Activated CD4-positive, alpha-beta T cell treated with anti-CD3 and anti-CD28 coated beads for 36 hours (primary cell): ENCODE measurements at places on chromosomes 11 and 22.

GRCh38 chr22:41917903-41918791 lies 3.3 kb upstream of the SHISA8 start:
- DNase-seq: peak; percentile 57
- peak overlapping the region; percentile 38 for H3K4me3 ChIP-seq
- peak overlapping the region; percentile 37 for H3K27ac ChIP-seq
- H3K4me1 ChIP-seq: peaks cover 18% of the 10 kb centered on the region
- H3K36me3 ChIP-seq: no peaks in the 10 kb centered on the region
- H3K27me3 ChIP-seq: peaks cover 28% of the 10 kb centered on the region

- H3K4me3 ChIP-seq: peak overlapping the region; percentile 97
- H3K36me3 ChIP-seq: peaks cover 12% of the 10 kb centered on the region
- H3K27me3 ChIP-seq: no peaks in the 10 kb centered on the region
- H3K27ac ChIP-seq: peak overlapping the region; percentile 86
- peaks cover 22% of the 10 kb centered on the region for H3K4me1 ChIP-seq
- no peak for DNase-seq
These were observed 1.2 kb downstream of the RAB6A start for GRCh38 chr11:73759610-73760134.

DNA sequence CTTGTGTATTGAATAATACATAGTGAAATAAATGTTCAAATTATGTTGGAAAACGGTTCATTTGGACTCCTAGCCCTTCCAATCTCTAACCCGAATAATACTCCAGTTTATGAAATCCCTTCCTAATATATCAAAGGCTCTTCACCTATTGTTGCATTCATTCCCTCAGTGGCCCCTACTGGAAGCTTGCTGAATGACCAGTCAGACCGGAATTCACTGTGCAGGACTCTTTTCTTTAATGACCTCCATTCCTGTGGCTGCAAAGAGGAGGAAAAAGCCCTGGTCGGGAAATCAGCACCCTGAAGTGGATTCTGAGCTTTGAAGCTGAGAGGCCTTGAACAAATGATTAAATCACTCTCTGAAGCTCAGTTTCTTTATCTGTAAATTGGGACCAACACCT lies 19.1 kb upstream of the RCN1 start:
- no peak overlapping the region for H3K4me3 ChIP-seq
- no peaks in the 10 kb centered on the region for H3K36me3 ChIP-seq
- H3K27me3 ChIP-seq: peaks cover 16% of the 10 kb centered on the region
- DNase-seq: no peak

GRCh38 chr11:26985943-26986342 lies 8.0 kb upstream of the FIBIN start:
- no peak overlapping the region for H3K27ac ChIP-seq
- no peaks in the 10 kb centered on the region for H3K36me3 ChIP-seq
- H3K4me3 ChIP-seq: no peak overlapping the region
- H3K4me1 ChIP-seq: no peaks in the 10 kb centered on the region
- H3K27me3 ChIP-seq: no peaks in the 10 kb centered on the region

DNA sequence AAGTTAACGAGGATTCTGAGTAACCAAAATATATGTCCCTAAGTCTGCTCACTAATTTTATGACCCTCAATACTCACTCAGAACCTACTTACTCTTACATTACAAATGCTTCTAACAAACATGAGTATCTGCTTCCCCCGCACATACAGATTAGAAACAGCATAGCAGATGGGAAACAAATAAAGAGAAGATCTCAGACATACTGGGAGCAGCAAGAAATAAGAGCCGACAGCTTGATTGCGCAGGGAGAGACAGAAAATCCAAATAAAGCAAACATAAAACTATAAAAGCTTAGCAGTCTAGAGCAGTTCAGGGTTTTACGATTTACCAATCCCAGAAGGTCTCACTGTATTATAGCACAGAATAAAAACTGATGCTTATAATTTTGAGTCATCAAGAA lies 89.1 kb upstream of the DBX1 start:
- H3K4me3 ChIP-seq: no peak overlapping the region
- no peaks in the 10 kb centered on the region for H3K36me3 ChIP-seq
- no peak overlapping the region for H3K27ac ChIP-seq
- no peak for DNase-seq
- H3K27me3 ChIP-seq: peaks cover 22% of the 10 kb centered on the region

DNA sequence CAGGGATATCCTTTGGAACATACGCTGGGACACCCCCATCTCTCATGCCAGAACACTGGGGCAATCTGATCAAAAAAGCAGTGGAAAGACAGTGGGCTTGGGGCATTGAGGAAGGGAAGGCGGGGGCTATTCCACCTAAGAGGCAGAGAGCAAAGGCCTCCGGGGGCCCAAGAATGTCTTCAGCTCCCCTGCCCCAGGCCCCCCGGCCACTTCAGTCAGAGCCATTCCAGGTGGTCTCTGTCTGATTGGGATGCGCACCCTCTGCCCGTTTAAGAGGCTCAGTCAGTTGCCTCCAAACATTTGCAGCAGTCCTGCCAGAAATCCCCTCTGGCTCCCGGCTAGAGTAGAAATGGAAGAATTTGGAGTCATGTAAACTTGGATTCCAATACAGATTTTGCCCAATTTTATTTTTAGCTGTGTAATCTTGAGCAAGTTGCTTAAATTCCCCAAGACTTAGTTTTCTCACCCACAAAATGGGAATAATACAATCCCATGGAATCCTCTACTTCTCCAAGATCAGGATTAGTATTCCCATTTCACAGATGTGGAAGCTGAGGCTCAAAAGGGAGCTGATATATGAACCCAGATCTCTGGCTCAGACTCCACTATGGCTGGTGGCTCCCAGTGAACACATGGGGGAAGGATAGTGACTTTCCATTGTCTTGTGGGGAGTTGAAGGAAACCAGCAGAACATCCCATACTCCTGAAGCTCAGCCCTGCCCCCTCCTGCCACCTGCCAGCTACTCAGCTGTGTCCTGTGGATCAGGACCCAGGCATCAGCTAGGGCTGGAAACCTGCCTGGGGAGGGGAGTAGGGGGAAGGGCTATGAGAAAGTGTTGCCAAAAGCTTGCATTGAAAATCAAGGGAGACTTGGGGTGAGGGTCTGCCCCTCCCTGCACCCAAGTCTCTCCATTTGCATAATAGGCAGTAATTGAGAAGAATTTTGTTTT lies 6.1 kb upstream of the WNT11 start:
- H3K36me3 ChIP-seq: no peaks in the 10 kb centered on the region
- no peak overlapping the region for H3K27ac ChIP-seq
- H3K27me3 ChIP-seq: peaks cover 26% of the 10 kb centered on the region
- H3K4me3 ChIP-seq: no peak overlapping the region
- peaks cover 3% of the 10 kb centered on the region for H3K4me1 ChIP-seq
- no peak for DNase-seq

- DNase-seq: peak; percentile 79
- H3K4me3 ChIP-seq: peak overlapping the region; percentile 37
- H3K36me3 ChIP-seq: peaks cover 45% of the 10 kb centered on the region
- H3K27me3 ChIP-seq: no peaks in the 10 kb centered on the region
- peaks cover 87% of the 10 kb centered on the region for H3K4me1 ChIP-seq
These were observed 4.9 kb downstream of the ADORA2A start for GRCh38 chr22:24432059-24432853.

DNA sequence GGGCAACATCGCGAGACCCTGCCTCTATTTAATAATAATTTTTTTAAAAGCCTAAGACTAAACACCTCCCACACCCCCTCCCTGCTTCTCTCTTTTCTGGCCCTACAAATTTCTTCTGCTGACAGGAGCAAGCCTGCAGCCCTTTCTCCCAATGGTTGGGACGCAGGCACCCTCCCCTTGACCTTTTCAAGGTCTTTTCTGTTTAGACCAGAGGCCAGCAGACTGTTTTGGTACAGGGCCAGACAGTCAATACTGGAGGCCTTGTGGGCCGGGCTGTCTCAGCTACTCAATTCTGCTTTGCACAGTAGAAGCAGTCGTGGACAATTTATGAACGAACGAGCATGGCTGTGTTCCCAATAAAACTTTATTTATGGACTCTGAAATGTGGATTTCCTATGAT lies 92.3 kb downstream of the SCN3B start:
- peaks cover 19% of the 10 kb centered on the region for H3K4me1 ChIP-seq
- no peaks in the 10 kb centered on the region for H3K27me3 ChIP-seq
- no peak overlapping the region for H3K4me3 ChIP-seq
- no peak for DNase-seq
- H3K36me3 ChIP-seq: no peaks in the 10 kb centered on the region
- no peak overlapping the region for H3K27ac ChIP-seq

DNA sequence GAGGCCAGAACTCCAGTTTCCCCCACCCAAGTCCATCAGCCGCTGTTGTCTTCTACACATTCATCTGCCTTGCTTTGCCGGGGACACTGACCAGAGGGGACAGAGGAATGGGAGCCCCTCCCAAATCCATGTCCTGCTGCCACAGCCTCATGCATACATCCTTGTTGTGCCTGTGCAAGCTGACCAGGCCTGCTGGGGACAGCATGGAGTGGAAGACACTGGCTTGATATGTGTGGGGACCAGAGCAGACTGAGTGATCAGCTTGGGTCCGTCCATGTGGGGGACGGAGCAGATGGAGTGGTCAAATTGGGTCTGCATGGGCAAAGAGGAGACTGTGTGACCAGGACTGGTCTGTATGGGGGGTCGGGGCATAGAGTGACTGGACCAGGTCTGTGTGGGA lies 43.8 kb downstream of the KCNC1 start:
- no peak overlapping the region for H3K27ac ChIP-seq
- no peak overlapping the region for H3K4me3 ChIP-seq
- no peaks in the 10 kb centered on the region for H3K27me3 ChIP-seq
- no peaks in the 10 kb centered on the region for H3K36me3 ChIP-seq
- no peak for DNase-seq

GRCh38 chr11:36230779-36231699 lies 58.2 kb downstream of the COMMD9 start:
- H3K4me3 ChIP-seq: no peak overlapping the region
- no peaks in the 10 kb centered on the region for H3K4me1 ChIP-seq
- DNase-seq: no peak
- H3K36me3 ChIP-seq: no peaks in the 10 kb centered on the region
- H3K27ac ChIP-seq: no peak overlapping the region

DNA sequence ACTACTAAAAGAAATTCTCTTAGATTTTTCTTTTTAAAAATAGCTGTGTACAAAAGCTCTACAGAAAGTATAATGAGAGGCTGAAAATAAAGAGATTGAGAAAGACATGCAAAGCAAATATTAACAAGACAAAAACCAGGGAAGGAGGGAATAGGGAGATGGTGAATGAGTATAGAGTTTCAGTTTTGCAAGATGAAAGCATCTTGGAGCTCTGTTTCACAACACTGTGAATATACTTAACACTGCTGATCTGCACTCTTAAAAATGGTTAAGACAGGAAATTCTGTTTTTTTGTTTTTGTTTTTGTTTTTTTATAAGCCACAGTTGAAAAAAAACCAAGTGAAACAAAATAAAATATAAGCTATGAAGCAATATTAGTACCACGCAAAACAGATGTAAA lies 5.5 kb downstream of the TMEM218 start:
- H3K27me3 ChIP-seq: no peaks in the 10 kb centered on the region
- no peak for DNase-seq
- no peak overlapping the region for H3K27ac ChIP-seq
- H3K36me3 ChIP-seq: peaks cover 18% of the 10 kb centered on the region

DNA sequence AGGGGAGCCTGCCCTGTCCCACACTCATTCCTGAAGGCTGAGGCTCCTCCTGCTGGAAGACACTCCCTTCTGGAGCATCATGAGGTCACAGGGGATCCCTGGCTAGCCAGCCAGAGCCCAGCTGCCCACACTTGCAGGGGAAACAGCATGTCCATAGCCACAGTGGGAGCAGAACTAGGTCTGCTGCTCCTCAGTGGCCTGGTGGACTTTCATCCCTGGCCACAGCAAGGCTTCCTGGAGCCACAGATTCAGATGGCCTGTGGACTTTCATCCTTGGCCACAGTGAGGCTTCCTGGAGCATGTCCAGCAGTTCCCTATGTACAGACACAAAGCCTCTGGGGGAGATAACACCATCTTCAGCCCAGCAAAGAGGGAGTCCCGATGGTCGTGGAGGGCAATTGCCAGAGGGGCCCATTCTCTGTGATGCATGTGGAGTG lies 5.9 kb upstream of the APOL6 start:
- no peak overlapping the region for H3K27ac ChIP-seq
- no peak for DNase-seq
- H3K4me3 ChIP-seq: no peak overlapping the region
- peaks cover 11% of the 10 kb centered on the region for H3K4me1 ChIP-seq

DNA sequence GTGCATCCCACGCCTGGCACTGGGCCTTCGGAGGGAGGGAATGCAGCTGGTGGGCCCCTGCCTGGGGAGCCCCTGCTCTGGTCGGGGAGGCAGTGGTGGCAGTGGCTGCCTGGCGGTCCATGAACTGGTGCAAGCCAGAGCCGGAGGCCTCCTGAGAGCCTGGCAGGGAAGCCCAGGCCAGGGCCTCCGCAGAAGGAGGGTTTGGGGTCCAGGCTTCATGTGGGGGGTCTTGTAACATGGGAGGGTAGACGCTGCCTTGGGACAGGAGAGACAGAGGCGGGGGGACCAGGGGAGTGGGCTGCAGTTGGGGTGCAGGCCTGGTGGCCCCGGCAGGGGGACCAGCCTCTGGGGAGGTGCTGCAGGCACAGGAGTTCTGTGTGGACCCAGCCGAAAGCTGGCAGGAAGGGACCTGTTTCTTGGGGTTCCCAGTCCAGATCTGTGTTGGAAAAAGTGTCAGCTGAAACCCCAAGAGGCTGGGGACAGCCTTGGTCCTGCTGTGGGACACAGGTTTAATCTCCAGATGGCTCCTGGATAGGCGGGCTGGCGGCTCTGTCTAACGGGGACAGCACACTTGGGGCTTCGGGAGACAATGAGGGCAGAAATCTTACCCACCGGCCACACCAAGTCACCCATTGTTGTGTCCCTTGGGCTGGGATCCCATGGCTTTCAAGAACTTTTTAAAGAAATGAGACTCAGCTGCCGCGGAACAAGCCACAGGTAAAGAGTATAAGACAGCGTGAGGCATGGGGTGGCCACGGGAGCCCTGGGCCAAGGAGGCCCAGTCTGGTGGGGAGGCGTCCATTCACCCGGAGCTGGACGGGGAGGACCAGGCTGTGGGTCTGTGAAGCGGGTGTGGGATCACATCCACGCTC lies 73.5 kb downstream of the KCNQ1 start:
- peak; percentile 1 for DNase-seq
- H3K4me1 ChIP-seq: no peaks in the 10 kb centered on the region
- H3K36me3 ChIP-seq: no peaks in the 10 kb centered on the region
- no peak overlapping the region for H3K4me3 ChIP-seq
- H3K27ac ChIP-seq: no peak overlapping the region

GRCh38 chr22:22348127-22348814 lies 103.7 kb downstream of the VPREB1 start:
- peaks cover 12% of the 10 kb centered on the region for H3K27me3 ChIP-seq
- H3K4me3 ChIP-seq: no peak overlapping the region
- H3K27ac ChIP-seq: no peak overlapping the region
